ENCODE measurements at places on chromosomes 11 and 22. TPM values are rescaled to one million over a fixed set of nuclear protein-coding genes. Genes with fewer than 3 reads are reported as not detected.

DNA sequence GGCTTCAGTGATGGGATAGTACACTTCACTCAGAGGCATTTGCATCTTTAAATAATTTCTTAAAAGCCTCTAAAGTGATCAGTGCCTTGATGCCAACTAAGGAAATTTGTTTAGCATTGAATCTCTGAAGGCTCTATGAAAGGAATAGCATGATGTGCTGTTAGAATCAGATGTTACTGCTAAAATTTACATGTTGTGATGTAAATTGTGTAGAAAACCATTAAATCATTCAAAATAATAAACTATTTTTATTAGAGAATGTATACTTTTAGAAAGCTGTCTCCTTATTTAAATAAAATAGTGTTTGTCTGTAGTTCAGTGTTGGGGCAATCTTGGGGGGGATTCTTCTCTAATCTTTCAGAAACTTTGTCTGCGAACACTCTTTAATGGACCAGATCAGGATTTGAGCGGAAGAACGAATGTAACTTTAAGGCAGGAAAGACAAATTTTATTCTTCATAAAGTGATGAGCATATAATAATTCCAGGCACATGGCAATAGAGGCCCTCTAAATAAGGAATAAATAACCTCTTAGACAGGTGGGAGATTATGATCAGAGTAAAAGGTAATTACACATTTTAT, 4.6 kb downstream of the MALAT1 start:
- DNase-seq: no peak

- DNase-seq: no peak
Observed at GRCh38 chr11:121368364-121369240, 76.0 kb downstream of the SC5D start.

- DNase-seq: no peak
Observed at GRCh38 chr11:67387069-67387468, 4.7 kb upstream of the RAD9A start.

DNA sequence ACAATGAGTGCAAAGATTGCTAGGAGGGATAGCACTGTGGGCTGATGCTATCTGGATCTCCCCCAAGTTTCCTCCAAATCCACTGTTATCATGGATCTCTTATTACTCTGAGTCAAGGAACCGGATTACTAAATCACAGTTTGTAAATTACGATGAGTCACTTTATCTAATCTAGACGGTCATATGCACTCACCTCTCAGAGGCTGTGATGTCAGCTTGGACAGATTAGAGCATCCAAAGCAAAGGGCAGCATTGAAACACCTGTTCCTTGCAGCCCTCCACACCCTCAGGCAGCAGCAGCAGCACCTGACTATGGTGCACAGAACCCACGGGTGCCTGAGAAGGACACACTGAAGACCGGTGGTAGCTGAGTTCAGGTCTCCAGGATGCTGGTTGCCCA, 14.0 kb upstream of the POU2AF1 start:
- DNase-seq: no peak

DNA sequence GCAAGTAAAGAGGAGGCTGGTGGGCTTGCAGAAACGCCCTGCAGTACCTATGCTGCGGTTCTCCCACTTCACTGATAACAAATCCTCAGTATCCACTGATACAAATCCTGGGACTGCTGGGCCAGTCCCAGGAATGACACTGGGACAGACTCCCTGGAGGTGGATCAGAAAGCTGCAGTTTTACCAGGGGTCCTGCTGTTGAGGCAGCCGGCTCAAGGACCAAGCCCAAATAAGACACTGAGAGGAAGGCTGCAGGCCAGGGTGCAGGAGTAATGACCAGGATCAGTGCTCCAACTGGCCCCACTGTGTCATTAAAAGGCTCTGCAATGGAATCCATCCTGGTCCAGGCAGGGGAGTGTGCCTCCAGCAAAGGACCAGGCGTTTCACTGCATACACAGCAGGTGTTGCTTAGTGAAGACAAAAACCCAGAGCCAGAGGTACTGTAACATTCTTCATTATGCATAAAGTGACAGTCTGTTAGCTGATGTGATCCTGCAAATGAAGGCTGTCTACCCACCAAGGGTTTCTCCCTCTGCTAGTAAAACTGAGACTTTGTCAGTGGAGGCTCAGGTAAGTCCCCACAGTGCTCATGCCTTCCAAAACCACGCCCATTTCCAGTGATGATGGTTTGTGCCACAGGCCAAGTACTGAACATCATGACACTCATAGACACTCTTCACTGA, 1.4 kb upstream of the C22orf39 start:
- DNase-seq: no peak

DNA sequence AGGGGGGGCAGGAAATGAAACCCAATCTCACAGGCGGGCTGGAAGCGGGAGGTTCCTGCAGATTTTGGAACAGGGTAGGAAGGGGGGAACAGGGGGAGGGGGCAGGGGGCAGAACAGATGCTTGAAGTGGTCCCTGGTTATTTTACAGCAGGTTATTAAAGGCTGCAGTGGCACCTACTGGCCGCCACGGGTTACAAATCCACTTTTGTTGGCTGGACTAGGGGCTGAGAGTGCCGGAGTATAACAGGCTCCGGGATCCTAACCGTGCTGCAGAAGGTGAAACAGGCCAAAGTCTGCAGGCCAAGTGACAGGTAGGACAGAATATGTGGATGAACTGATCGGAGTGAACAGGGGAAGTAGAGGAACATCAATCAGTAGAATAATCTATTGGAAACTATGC, 2.5 kb downstream of the ROBO3 start:
- DNase-seq: no peak

GRCh38 chr11:27464289-27464696, 8.3 kb downstream of the LGR4 start:
- no peak for DNase-seq

- no peak for DNase-seq
Observed at GRCh38 chr22:44461614-44462013, 36.4 kb downstream of the RTL6 start.

DNA sequence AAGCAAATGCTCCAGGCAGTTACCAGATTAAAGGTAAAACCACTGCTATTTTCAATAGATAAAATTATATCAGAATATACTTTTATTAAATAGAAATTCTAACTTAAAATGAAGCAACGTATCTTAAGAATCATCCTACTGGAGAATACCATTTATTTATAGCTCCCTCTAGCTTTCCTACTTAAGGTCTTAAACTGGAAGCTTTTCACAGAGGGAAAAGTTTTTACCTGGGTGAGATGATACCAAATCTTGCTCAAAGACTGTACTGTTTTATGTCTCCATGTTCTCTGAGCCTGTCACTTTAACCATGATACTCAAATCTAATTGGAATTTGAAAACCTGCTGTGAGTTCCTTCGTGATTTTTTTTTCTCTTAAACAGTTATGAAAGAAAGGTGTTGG, 291.8 kb downstream of the AASDHPPT start:
- no peak for DNase-seq

TMPRSS6 gene
- total RNA-seq: not detected

RELT gene
- 2.3 TPM for total RNA-seq

DNA sequence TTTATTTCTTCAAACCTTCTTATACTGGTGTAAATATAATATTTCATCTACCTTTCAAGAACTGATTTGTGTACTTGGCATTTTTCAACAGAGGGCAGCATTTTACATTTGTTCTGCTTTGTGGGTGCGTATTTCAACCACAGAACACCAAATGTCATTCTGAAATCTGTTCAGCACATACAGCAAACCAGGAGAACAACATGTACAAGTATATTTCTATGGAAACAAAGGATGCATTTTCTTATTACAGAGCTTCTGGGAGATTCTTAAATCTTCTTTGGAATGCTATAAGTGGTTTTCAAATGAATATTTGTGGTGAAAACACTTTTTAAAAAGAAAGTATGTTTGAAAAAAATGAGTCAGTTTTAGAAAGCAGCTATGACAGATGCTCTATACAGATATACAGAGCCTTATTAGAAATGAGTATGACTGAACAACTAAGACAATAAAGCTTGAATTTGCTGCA, 946.0 kb downstream of the FAM181B start:
- no peak for DNase-seq

DNA sequence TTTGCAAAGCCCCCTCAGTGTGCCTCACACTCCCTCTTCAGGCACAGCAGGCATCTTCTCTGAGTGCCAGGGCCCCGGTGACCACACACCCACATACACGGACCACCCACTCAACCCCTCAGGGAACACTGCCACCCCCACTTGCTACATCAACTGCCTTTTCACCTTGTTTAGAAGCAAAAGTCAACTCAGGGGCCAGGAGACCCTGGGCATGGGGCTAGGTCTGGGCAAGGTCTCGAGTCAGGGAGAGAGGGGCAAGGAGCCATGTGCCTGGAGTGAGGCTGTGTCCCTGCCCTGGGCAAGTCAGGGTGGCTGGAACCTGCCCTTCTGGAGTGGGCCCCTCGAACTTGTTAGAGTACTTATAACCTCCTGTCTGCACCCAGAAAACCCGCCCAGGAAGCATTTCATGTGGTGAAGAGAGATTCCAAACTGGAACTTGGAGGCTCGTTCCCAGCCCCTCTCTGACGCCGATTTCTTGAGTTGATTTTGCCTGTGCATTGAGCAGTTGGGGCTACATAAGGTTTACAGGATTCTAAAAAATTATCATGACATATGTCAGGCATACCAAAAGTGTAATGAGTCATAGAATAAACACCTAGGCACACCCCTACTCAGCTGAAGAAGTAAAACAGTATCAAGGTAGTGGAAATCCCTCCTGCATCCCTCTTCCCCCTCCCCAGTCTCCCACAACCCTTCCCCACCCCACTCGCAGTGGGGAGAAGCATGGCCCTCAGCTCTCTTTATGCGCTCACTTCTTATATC, 74.3 kb downstream of the MYEOV start:
- DNase-seq: no peak

CBLIF gene
- not detected for total RNA-seq

DNAJC4 gene
- 53.5 TPM for total RNA-seq

TEX12 gene
- total RNA-seq: 0.54 TPM

PDE2A gene
- total RNA-seq: 41.2 TPM

DNA sequence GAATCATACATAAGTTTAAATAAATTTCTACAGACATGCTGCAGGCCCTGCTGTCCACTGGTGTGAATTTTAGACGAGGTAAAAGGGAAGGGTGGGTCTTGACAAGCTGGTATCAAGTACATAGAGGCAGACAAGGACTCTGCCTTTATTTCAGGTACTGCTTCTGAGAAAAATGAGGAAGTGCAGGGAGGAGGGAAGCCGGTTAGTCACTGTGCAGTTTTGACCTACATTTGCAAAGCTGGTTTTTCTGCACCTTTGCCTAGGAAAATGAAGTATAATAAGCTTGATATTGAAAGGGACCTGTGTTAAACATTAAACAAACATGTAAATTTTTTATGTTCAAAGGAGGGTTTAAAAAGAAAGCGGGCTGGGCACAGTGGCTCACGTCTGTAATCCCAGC, 24.6 kb downstream of the TMEM45B start:
- DNase-seq: no peak

ASCL2 gene
- total RNA-seq: 0.24 TPM

CWF19L2 gene
- total RNA-seq: 10.0 TPM

GRCh38 chr11:130247319-130247718, 67.4 kb downstream of the ZBTB44 start:
- DNase-seq: no peak

- no peak for DNase-seq
Observed at GRCh38 chr11:80424012-80424695, 983.3 kb upstream of the TENM4 start.

DNA sequence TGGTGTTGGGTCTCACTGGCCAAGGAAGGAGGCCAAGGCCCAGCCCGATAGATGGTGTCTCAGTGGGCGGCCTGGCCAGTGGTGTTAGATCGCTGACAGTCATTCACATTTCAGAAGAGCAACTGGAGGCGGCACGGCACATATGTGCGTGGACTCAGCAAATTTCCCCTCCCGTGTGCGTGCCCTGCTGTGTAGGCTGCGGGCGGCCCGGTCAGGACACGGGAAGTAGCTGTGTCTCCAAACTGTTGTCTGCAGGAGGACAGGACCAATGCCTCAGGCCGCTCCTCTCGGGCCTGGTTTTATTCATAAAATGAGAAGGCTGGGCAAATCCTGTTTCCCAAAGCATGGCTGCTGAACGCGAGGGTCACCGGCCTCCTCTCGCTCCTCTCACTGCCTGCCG, 711.7 kb downstream of the BRD1 start:
- DNase-seq: no peak

DNA sequence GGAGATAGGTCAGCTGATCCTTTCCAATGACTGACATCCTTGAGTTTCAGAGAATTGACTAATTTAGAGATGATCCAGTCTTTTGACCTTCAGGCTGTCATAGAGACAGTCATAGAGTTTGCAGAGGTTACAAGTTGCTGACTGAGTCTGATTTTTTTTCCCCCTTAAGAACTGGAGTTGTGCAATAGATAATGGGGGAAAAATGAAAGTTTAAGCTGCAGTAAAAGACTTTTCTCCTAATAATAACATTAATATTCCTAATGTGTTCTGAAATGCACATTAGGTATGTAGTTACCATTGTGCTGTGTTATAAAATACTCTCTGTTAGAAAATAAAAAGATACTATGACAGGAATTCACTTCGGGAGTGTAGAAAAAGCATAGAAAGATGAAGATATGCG, 876.9 kb upstream of the RAG2 start:
- no peak for DNase-seq
